Stimulated activated CD4-positive, alpha-beta T cell treated with anti-CD3 and anti-CD28 coated beads, Interleukin-12 subunit alpha, Interleukin-12 subunit beta, amount 100 ng/mL, for 4 hours (primary cell): ENCODE measurements at places on chromosomes 13 and 19.

- no peak for DNase-seq
These were observed 54.9 kb upstream of the PCDH8 start for GRCh38 chr13:52903320-52903719.

GRCh38 chr13:113182046-113182445 is 23.6 kb downstream of the PROZ start:
- no peak for DNase-seq

GRCh38 chr19:39407410-39407659 is 688 bp downstream of the ZFP36 start:
- no peak for DNase-seq

DNA sequence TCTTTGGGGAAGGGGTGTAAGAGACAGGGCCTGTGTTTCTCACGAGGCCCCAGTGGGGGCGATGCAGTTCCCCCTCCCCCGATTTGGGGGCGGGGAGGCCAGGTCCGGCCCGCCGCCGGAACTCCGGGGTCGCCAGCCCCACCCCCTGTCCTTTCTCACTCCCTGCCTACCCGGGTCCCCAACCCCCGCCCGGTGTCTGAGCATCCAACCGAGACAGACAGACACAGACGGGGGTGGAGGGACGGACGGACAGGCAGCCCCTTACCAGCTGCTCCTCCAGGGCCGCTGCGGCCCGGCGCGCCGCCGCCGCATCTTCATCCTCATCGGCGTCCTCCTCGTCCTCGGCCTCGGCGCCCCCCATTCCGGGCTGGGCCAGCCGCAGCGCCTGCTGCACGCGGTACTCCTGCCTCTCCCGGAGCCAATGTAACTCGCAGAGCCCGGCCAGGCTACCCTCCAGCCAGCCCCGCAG is 397 bp downstream of the DACT3 start:
- no peak for DNase-seq

- no peak for DNase-seq
These were observed 137.5 kb downstream of the FREM2 start for GRCh38 chr13:38824342-38824741.

DNA sequence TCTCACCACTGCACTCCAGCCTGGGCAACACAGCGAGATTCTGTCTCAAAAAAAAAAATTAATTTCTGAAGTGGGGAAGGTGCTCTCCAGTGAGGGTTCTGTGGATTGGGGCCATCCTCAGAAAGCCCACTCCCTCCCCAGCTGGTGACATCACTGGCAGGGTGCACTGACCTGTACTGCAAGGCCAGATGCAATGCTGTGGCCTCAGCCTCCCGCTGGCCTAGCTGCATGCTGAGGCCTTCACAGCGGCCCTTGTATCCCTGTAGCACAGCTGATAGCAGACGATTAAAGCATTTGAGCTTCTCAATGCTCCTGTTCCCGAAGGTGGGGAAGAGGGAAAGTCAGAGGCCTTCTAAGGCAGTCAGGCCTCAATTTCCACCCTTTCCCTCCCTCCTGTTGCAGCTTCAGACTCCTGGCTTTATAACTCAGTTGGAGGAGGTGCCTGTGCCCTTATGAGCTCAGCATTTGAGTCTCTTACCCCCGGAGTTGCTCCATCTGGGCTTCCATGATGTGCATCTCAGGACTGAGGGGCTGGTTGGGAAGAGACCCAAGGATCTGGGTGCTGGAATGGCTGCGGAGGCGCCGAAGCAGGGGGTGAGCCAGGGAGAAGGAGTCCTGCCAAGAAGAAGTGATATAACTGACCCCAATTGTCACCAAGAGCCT is 5.3 kb downstream of the USHBP1 start:
- DNase-seq, result no peak

DNA sequence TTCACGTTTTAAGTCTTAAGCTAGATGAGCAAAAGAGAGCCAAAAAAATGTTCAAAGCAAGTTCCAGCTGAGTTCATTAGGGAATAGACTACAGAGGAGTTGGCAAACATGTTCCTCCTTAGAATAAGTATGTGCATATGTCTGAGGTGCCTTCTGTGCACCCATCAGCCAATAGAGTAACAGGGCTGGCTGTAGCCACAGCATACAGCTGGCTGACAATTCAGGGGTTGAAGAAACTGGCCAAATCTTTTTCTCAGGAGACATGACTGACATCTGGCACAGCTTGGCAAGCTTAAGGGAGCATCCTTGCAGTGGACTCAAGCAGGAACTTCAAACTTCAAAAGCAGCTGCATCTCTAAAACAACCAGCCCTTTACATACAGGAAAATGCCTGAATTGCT is 414.8 kb upstream of the PCDH20 start:
- no peak for DNase-seq

DNA sequence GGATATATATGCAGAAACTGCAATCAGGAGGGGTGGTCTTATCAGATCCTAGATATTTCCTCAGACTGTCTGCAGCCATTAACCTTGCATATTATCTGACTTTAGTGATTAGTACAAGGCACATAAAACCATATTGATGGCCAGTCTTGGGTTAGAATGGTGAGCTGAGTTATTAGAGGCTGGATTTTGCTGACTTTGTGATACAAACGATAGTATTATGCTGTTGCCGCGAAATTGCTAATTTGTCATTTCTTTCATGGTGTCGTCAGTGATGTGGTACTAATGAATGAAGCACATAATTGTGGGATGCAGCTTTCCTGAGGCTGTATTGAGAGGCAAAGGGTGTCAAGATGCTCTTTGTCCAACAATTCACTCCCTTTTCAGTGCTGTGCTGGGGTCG is 172.5 kb downstream of the TEX29 start:
- DNase-seq, result no peak

GRCh38 chr13:99431927-99432608 is 69.2 kb upstream of the TM9SF2 start:
- no peak for DNase-seq

- DNase-seq, result no peak
These were observed 50.6 kb downstream of the ELF1 start for GRCh38 chr13:40968416-40969000.

DNA sequence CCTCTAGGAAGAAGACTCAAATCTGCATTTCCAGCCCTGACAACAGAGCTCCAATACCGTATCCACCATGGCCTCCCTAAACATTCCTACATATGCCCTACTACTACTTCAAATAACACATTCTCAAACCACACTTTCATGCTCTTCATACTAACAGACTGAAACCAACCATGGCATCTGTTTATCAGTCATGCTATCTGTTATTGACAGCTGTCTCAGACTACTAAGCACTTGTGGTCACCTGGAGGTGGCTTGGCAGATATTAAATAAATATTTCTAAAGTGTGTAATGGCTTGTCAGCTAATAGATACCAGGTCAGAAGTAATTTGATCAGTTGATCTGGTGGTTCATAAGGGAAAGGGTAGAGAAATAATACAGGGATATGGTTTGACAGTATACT is 489.1 kb downstream of the DIAPH3 start:
- no peak for DNase-seq

- no peak for DNase-seq
These were observed 3.7 kb upstream of the LYPD3 start for GRCh38 chr19:43469160-43469480.

GRCh38 chr13:48574041-48574796 is 41.3 kb upstream of the RCBTB2 start:
- no peak for DNase-seq

DNA sequence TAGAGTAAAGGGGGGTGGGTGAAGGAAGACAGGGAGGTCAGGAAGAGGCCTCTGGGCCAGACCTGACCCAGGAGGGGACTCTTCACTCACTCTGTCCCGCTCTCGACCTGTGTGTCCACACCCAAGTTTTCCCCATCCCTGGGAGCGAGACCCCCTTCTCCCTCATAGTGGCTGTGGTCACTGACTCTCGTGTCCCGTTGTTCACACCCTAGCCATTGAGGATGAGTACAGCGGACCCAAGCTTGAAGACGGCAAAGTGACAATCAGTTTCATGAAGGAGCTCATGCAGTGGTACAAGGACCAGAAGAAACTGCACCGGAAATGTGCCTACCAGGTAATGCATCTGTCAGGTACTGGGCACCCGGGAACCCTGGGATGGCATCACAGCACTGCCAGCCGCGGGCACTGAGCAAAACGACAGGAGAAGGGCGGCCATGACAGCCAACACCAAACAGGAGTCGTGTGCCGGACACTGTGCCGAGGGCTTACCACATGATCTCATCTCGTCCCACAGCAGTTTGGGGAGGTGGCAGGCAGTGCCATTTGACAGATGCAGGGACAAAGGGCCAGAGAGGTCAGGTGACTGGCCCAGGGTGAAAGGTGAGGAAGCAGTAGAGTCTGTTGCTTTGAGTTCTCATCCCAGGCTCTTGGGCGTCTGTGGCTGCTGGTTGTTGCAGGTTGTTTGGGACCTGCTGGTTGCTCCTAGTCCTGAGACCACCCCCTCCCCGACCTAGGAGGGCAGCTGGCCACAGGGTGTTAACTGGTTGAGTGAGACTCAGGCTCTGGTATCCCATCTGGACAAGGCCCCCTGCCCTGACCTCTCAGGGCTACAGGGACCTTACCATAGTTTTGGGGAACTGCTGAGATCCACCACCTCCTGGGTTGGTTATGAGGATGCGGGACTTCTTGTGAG is 29.6 kb downstream of the PPP5C start:
- no peak for DNase-seq

DNA sequence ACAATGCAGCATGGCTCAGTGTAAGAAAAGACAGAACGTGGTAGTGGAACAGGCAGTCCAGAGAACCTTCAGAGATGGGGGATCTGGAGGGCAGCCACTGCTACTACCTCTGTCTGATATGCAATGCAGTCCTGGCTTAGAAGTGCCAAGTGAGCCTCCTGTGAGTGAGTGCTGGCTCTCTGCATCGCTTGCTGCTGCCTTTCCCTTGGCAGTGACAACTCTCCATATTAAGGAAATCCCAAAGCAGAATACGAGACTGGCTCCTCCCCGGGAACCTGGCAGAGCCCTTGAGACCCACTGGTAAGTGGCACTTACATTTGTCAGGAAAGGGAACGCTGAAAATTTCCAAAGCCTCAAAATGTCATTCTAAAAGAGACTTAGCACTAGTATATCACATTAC is 7.5 kb downstream of the DOCK9 start:
- DNase-seq, result no peak
